T-cell (primary cell): ENCODE measurements at places on chromosomes 7 and 10. TPM values are rescaled to one million over a fixed set of nuclear protein-coding genes. Genes with fewer than 3 reads are reported as not detected.

POM121 gene
- 61.9 TPM for total RNA-seq

LDB3 gene
- 0.16 TPM for total RNA-seq

DNA sequence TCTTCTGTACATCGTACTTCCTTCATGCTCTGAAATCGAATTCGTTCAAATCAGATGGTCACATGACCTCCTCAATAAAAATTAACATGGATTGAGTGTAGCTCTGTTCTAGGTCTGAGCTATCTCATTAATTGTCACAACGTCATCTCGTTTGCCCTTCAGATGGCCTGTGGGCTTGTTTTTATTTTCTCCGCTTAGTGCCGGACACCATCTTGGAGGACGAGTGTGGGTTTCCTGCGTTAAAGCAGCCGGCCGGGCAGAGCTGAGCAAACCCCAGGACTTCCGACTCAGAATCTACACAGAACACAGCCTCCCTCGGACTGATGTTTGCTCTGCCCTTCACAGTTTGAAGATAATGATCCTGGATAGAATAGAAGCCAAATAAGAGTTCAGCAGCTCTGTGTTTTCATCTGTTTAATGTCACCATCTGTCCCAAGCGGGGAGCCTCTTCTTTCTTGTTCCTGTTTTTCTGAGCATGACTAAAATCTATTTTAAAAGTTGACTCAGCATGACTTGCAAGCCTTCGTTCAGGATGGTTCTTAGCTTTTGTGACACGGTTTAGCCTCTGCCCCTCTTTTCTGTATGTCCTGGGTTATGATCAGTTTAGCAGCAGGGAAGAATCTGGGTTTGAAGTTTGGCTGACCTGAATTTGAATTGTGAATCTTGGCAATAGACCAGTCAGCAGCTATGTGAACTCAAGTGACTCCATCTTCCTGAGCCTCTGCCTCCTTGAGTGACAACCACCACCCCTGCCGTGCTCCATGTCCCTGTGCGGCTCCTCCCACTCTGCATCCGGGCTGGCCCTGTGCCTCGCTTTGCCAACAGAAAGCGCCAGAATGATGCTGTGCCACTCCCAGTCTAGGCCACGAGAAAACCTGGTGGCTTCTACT is 30.6 kb upstream of the GALNTL5 start:
- H3K4me3 ChIP-seq, result no peak overlapping the region
- H3K27ac ChIP-seq, result no peak overlapping the region
- H3K4me1 ChIP-seq, result no peaks in the 10 kb centered on the region
- DNase-seq, result no peak

GRCh38 chr10:18501198-18501597 is 150.2 kb downstream of the NSUN6 start:
- no peak for DNase-seq
- no peak overlapping the region for H3K27ac ChIP-seq

DNA sequence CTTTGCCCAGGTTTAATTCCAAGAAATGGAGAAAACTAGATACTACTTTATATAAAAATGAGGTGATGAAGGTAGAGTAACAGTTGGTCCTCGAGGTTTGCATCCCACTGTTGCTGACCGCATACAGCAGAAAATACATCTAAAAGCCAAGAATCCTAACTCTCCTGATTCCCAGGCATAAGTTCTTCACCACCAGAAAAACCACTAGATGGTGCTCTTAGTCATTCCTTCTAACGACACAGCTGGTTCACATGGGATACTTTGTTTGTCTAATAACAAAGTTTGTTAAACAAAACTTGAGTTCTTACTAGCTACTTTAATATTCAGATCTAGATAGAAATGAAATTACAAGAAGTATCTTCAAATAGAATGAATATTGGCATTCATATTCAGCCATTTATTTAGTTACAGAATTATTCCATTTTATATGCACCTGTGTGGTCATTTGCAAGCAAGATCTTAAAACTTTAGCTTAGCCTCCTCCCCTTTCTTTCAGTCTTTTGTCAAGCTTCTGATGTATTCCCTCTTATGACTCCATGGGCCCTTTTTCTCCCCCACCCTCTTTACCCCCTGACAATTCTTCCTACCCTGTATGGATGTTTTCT is 54.1 kb upstream of the CYP26C1 start:
- H3K36me3 ChIP-seq, result peaks cover 3% of the 10 kb centered on the region
- H3K27me3 ChIP-seq, result no peaks in the 10 kb centered on the region

DNA sequence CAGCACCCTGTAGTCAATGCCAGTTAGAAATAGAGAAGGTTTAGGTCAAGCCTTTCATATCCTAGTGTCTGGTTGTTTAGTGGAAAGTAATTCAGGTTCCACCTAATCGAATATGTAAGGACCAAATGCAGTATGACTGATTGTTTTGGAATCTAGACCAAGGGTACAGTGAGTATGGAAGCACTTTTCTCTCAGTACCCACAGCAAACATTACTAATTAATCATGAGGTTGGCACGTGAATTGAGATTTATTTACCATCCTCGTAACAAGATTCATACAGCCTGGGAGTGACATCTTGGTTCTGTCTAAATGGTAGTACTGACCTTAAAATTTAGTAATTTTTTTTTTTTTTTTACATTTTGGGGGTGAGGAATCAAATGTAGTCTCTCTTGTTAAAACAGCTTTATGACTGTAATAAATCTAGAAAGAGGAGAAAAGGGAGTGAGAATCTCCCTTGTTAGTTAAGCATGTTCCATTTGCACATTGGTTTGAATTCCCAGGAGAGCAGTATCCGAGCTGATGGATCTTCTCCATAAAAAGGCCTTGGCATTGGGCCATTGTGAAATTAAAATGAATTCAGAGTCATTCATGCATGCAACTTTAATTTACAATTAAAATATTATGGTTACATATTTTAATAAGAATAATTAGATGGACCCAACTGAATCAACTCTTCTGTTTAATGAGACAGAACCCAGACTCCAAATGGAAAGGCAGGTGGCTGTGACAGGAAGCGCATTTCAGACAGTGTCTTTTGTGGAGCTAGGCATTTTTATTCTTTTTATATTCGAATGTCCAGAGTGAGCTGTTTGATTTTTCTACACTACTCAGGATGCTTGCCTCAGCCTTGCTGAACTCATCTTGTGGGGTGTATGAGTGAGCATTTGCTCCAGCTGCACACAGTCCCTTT is 57.6 kb downstream of the SNX10 start:
- H3K27me3 ChIP-seq, result no peaks in the 10 kb centered on the region
- H3K36me3 ChIP-seq, result peaks cover 9% of the 10 kb centered on the region
- no peak overlapping the region for H3K4me3 ChIP-seq
- H3K4me1 ChIP-seq, result no peaks in the 10 kb centered on the region

- no peak overlapping the region for H3K27ac ChIP-seq
- no peaks in the 10 kb centered on the region for H3K4me1 ChIP-seq
- H3K4me3 ChIP-seq, result no peak overlapping the region
- no peak for DNase-seq
These were observed 141.9 kb downstream of the PRKG1 start for GRCh38 chr10:51215951-51216834.

CPEB3 gene
- total RNA-seq, result 2.7 TPM

DNA sequence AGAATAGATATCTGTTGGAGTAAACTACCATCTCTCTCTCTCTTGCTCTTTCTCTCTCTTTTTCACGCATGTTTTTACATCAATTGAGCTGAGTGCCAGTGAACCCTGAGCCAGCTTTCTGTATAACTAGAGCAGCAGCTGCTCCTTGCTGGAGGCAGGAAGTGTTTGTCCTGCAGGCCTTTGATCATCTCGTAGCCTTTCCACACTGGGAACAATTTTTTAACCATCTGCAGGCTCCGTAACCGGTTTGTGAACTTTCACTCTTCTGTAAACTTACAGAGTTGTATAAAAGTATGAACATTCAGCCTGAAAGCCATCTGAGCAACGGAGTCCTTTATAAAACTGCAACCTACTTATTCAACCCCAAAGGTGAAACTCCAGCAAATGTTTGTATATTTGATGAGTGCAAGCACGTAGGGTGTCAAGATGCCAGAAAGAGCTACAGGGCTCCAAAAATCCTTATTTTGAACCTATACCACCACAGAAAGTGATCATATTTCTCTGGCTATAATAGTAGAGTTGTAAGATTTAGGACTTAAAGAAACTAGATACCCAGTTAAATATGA is 162.8 kb upstream of the NFE2L3 start:
- H3K36me3 ChIP-seq, result no peaks in the 10 kb centered on the region
- peaks cover 3% of the 10 kb centered on the region for H3K27me3 ChIP-seq
- DNase-seq, result no peak
- no peak overlapping the region for H3K27ac ChIP-seq
- no peak overlapping the region for H3K4me3 ChIP-seq

LRRC4 gene
- 0.07 TPM for total RNA-seq

DNA sequence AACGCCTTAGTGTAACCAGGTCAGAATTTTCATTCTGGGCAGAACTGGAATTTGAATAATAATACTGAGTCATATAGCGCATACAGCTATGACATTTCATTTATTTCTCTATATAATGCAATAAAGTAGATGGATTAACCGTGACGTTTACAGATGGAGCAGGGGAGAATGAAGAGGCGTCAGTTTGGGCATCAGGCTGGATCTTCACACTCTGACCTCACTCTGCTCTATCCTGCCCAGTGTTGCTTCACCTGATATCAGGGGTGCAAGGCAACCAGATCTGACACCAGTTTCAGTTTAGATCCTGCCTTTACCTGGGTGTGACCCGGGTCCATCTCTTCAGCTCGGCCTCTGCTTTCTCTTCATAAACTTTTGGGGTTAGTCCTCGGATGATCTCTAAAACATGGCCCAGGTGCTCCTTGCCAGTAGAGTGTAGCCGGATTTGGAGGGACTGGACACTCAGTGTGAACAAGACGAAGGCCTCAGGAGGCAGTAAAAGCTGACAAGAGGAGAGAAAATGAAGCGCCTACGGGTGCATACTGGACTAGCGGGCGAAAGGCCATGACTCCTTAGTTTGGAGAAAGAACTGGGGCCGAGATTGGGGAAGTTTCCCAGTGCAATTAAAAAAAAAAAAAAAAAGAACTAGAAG is 1.4 kb upstream of the ZYX start:
- H3K27me3 ChIP-seq, result no peaks in the 10 kb centered on the region
- no peak for DNase-seq
- no peaks in the 10 kb centered on the region for H3K36me3 ChIP-seq
- H3K4me3 ChIP-seq, result peak overlapping the region; percentile 100

GRCh38 chr7:46542076-46542475 is 621.0 kb upstream of the IGFBP3 start:
- H3K36me3 ChIP-seq, result no peaks in the 10 kb centered on the region
- H3K4me3 ChIP-seq, result no peak overlapping the region
- DNase-seq, result no peak
- no peaks in the 10 kb centered on the region for H3K27me3 ChIP-seq
- no peaks in the 10 kb centered on the region for H3K4me1 ChIP-seq

CALN1 gene
- 0.03 TPM for total RNA-seq

MYOZ1 gene
- not detected for total RNA-seq

INHBA gene
- total RNA-seq, result 0.16 TPM

DNA sequence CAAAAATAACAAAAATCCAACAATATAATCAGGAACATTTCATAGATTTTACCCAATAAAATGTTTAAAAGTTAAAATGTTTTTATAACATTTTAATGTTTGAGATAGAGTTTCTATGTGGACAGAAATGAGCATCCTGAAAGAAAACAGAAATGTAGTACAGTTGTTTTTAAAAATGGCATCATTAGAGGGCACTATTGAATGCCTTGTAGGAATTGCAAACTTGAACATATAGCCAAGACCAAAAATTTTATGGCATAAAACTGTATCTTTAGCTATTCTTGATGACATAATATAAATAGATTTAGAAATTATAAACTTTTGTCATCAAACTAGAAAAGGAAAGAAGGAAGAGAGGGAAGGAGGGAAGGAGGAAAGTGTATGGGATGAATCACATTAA is 1372.7 kb downstream of the GATA3 start:
- H3K27ac ChIP-seq, result no peak overlapping the region
- no peaks in the 10 kb centered on the region for H3K4me1 ChIP-seq
- H3K27me3 ChIP-seq, result peaks cover 2% of the 10 kb centered on the region
- no peak overlapping the region for H3K4me3 ChIP-seq
- no peak for DNase-seq
- no peaks in the 10 kb centered on the region for H3K36me3 ChIP-seq

GRCh38 chr7:82194016-82194643 is 249.4 kb downstream of the CACNA2D1 start:
- H3K4me3 ChIP-seq, result no peak overlapping the region
- no peaks in the 10 kb centered on the region for H3K27me3 ChIP-seq
- no peak for DNase-seq
- H3K27ac ChIP-seq, result no peak overlapping the region

- H3K4me1 ChIP-seq, result no peaks in the 10 kb centered on the region
- no peak overlapping the region for H3K27ac ChIP-seq
- no peak overlapping the region for H3K4me3 ChIP-seq
- no peak for DNase-seq
- H3K36me3 ChIP-seq, result no peaks in the 10 kb centered on the region
These were observed 11.9 kb upstream of the NDUFA5 start for GRCh38 chr7:123569352-123570010.

- H3K27me3 ChIP-seq, result no peaks in the 10 kb centered on the region
- H3K27ac ChIP-seq, result no peak overlapping the region
- H3K4me1 ChIP-seq, result no peaks in the 10 kb centered on the region
- no peaks in the 10 kb centered on the region for H3K36me3 ChIP-seq
- DNase-seq, result no peak
These were observed 11.5 kb upstream of the KLRG2 start for GRCh38 chr7:139494835-139495579.

HOXA4 gene
- not detected for total RNA-seq

DNA sequence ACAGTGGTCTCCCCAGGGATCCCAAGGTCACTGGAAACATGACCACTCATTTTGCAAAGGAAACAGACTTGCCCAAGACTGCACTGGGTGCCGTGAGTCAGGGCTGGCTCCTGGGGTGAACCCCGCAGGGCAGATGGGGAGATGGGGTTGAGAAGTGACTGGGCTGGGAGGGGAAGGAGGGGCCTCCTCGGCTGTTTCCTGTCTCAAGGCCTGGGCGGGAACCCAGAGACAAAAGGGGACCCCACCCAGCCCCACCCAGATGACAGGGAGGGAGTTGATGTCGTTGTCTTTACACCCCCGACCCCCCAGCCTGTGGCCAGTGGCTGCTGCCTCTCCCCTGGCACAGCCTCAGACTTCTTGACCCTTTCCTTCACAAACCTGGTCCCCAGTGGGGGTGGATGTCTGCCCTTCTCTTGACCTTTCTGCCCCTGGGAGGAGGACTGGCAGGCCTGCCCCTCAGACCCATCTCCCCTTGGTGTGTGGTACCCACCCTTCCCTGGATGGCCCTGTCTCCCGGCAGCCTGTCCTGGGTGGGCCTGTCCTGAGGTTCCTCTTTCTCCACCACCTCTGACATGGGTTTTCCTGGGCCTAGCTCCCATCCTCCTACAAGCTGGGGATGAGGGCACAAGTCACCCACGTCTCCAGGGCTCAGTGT is 1.4 kb downstream of the MYO1G start:
- H3K4me3 ChIP-seq, result peak overlapping the region; percentile 59
- peak; percentile 67 for DNase-seq
- H3K36me3 ChIP-seq, result peaks cover 2% of the 10 kb centered on the region
- peaks cover 91% of the 10 kb centered on the region for H3K4me1 ChIP-seq

GRCh38 chr10:101485681-101486554 is 102.1 kb downstream of the POLL start:
- no peak overlapping the region for H3K4me3 ChIP-seq
- no peaks in the 10 kb centered on the region for H3K4me1 ChIP-seq
- no peaks in the 10 kb centered on the region for H3K27me3 ChIP-seq
- no peaks in the 10 kb centered on the region for H3K36me3 ChIP-seq

CALML5 gene
- not detected for total RNA-seq

CTAGE8 gene
- not detected for total RNA-seq
